Muscle of leg (tissue), 16 donors: ENCODE measurements at places on chromosomes 6 and 20.
A peak's percentile ranks its signal among the peaks of the same experiment; 100 is the strongest.

DNA sequence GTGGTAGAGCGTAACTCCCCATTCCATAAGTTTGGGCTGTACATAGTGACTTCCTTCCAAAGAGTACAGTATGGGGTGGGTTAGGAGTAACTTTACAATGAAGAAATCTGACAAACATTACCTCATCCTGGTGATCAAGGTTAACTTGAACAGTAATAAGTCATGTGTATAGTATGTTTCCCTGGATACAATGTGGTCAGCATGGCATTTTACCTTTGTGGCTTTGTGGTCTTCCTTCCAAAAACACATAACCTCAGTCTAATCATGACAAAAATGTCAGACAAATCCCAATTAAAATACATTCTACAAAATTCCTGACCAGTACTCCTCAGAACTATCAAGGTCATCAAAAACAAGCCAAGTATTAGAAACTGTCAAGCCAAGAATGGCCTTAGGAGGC is 225.1 kb downstream of the UBE3D start:
- DNase-seq, result no peak

DNA sequence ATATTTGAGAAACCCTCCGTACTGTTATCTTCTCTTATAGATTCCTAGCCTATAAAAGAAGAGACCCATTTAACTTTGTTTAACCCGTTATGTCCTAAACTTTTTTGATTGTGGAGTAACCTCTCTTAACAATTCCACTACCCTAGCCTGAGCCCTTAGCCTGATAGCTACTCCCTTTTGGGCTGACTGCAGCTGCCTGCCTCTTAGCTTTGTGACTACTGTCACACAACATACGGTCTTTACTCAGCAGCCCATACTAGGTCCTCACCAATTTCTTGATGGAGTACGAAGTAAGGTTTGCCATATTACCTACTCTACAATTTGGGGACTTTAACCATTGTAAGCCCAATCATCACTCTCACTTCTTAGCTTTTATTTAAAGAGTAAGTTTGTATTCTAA is 72.7 kb downstream of the QRSL1 start:
- DNase-seq, result no peak

GRCh38 chr6:82957171-82957867 is 108.3 kb downstream of the UBE3D start:
- peak; percentile 46 for DNase-seq

- no peak for DNase-seq
These were observed 237.1 kb upstream of the OPRM1 start for GRCh38 chr6:153801917-153802316.

GRCh38 chr6:53031281-53031680 is 33.9 kb upstream of the FBXO9 start:
- no peak for DNase-seq

DNA sequence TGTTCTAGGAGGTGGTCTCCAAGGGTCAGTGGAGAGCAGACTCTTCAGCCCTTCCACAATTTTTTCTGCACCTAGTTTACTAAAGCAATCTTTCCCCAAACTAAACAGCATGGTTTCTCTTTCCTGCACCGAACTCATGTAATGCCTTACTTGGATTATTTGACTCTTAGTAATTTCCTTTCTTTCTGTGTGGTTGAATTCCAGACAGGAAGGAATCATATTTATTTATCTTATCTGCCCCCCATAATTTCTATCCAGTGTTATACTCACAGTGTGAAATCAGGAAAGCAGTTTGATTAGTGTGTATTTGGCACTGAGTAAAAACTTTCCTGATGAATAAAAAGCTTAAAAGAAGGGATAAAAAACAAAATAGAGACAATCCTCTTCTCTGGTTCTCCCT is 140.3 kb upstream of the STMND1 start:
- DNase-seq, result no peak

- DNase-seq, result no peak
These were observed 33.5 kb upstream of the BMP6 start for GRCh38 chr6:7692453-7692784.

DNA sequence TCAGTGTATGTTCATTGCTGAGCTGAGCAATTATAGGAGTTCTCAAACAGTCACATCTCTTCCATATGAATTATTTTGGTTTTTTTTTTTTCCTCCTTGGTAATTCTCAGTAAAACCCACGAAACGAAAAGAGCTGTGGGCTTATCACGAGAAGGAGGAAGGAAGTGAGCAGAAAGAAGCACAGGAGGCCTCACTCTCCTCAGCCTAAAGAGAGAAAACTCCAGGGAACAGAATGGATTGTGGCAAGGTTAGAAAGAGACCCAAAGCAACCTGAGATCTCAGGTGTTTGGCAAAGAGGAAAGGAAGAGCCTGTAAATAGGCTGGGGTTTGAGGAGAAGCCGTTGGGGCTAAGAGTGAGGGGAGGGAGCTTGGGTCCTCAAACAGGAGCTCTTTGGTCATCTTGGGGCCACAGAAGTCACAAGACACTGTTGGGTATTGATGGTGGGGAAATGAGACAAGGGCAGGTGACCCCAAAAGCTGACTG is 67.8 kb upstream of the CITED2 start:
- no peak for DNase-seq

- DNase-seq, result peak; percentile 30
These were observed 3.9 kb upstream of the ZNF831 start for GRCh38 chr20:59159493-59160376.

DNA sequence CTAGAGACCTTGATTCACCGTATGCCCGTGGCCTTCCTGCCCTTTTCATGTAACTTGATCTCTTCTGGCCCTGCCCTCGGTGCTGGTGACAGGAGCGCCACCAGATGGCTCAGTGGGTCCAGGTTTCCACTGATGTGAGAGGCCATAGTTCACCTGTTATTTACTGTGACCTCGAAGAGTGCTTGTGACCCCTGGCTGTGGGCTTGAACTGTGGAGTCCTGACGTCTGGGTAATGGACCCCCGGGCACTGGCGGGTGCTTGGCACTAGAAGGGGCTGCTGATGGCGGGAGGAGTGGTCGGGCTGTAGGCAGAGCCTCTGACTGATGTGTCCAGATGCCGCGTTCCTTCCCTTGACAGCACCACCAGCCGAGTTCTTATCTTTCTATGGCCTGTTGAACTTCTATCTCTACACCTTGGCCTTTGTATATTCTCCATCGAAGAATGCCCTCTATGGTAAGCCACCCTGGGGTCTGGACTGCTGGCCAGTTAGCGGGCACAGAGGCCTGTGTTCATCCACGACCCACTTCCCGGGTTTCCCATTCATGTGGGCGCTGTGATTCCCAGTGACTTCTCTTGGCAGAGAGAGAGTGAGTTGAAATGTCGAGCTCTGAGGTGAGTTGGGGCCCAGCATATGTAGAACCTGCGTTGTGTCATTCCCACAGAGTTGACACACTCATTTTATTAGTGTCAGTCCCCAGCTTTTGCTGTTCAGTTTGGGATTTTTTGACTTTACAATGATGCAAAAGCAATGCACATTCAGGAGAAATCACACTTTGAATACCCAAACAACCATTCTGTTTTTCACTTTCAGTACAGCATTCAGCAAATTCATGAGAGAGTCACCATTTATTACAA is 14.9 kb downstream of the DYNLT1 start:
- no peak for DNase-seq

DNA sequence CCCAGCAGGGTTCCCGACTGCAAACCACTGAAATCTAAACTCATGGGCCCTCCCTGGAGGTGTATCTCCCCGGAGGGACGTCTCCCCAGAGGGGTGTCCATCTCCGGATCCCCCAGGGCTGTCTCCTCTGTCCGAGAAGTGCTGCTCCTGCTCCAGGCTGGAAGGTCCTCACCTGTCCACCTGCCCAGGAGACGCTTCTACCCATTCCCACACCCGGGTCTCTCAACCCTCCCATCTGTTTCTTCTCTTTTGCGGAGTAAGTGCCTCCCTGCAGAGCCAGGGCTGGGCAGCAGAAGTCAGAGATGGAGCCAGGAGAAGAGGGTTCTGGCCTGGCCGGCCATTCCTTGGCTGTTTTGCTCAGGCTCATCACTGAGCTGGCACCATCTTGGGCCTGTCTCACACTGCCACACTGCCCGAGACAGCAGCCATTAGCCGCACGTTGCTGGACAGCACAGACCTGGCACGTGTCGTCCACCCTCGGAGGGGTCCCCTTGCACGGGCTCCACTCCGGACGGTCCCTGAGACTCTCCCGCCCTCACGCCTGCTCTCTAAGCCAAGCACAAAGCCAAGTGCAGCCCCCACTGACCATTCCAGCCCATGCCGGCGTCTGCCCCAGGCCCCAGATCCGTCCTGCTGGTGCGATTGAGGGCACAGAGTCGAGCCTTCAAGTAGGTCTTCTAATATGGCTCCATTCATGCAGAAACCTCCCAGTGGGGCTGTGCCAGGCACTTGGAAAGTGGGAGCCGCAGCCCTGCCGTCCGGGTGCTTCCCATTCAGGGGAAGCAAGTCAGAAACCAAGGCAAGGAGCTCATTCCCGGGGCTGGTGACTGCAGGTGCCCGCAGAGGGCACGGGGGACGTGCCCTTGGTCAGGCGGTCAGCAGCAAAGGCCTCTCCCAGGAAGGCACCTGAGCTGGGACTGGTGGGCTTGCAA is 367.7 kb downstream of the TAF4 start:
- DNase-seq, result no peak

DNA sequence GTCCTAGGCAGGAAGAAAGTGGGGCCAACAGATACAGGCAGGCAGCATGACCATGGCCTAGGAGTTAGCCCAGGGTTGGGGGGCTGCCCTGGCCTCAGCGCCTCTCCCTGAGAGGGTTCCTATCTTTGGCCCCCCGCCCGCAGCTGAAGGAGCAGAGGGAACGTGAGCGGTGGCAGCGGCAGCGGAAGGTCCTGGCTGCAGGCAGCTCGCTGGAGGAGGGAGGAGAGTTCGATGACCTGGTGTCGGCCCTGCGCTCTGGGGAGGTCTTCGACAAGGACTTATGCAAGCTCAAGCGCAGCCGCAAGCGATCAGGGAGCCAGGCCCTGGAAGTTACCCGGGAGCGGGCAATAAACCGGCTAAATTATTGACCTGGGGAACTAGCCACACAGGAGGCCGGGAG is 32.6 kb downstream of the MOCS1 start:
- DNase-seq, result no peak

- no peak for DNase-seq
These were observed 17.1 kb upstream of the ERVFRD-1 start for GRCh38 chr6:11128608-11129007.

DNA sequence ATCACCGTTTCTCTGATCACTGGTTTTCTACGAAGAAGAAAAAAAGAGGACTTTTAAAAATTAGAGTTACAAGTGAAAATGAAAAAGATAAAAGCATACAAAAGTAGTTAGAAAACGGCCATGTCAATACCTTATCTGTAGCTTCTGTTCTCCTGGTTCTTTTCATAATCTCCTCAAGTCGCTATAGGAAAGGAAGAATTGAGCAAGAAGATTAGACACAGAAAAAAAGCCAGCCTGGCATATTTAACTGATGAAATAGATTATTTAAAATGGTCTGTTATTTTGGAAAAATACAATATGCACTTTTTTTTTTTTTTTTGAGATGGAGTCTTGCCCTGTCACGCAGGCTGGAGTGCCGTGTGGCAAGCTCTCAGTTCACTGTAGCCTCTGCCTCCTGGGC is 70.2 kb upstream of the BCLAF1 start:
- no peak for DNase-seq

GRCh38 chr6:7999201-7999600 is 65.0 kb downstream of the BLOC1S5 start:
- no peak for DNase-seq

GRCh38 chr6:134657343-134657742 is 292.6 kb downstream of the ALDH8A1 start:
- no peak for DNase-seq

GRCh38 chr6:115551527-115551926 is 509.2 kb downstream of the FRK start:
- DNase-seq, result peak; percentile 80

DNA sequence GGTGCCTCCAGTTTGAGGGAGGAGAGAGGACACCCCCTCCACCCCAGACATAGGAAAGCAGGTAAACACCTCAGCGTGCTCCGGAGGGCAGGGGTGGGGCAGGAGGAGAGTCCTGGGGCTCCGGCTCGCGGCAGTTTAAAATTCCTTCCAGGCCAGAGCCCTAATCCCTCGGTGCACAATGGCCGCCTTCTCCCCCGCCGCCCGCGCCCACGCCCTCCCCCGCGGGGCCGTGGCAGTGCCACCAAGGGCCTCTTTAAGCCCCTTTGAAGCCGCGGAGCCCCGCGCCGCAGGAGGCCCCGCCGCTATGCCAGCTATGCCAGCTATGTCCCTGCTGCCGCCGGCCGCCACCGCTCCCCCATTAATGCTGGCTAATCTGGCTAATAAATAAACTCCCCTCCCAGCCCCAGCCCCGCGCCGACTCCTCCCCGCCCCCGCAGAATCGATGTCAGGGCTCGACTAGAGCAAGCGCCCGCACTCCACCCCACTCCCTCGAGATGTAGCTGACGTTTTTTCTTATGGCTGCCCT is 125.1 kb downstream of the MRPL14 start:
- DNase-seq, result no peak

DNA sequence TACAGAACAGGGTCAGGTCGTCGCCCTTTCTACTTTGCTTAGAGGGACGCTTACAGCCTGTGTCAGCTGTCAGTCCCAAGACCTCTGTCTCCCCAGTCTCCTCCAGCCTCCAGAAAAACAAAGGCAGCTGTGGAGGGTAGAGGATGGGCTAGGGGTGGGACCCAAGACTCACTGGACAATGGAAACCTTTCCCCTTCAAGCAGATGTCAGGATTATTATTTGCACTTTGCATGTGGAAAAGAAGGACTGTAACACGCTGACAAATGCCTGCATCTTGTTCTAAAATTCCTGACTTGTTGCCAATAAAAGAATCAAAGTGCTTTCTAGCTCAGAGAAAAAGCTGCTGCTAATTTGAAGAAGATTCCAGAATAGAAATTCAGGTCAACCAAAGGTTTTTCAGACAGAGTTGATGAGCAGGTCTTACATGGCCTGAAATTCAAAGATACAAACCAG is 58.7 kb downstream of the SNX5 start:
- DNase-seq, result peak; percentile 81

DNA sequence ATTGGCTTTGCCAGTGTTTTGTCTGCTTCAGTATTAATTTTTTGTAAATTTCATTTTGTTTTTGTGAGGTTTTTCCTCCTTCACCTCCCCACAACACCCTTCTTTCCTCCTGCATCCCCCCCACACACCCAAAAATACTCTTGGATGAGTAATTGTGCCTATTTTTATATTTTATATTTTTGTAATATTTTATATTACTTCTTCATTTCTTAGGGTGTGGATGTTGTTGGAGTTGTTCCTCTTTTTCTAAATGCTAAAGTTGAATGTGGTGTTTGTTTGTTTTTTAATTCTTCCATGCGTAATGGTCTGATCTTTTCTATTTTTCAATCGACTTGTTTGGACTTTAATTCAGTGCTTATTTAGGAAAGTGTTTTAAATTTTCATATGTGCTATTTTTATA is 420.5 kb upstream of the SOX4 start:
- DNase-seq, result no peak
